ENCODE measurements at places on chromosomes 12 and 14.

DNA sequence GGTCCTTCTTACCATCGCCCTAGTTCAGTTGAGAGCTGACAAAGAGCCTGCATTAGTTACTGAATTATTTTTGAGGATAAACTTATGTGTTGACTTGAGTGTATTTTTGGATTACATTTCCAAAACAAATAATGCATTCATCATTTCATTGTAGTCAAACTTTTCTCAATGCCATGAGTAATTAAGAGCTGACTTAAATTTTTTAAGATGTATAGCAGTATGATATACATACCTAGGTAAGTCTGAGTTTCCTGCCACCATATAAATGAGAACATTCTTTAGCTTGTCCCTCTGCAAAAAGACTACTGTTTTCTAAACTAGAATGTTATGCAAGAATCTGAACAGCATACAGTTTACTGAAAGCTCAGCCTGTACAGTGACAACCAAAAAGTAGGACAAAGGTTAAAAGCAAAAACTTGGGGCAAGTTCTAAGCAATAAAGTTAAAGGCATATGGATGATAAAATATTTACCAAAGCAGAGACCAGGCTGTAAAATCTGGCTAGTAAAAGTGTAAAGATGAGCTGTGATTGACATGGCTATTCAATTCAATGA is 82.1 kb upstream of the FERMT2 start:
- DNase-seq = no peak

DNA sequence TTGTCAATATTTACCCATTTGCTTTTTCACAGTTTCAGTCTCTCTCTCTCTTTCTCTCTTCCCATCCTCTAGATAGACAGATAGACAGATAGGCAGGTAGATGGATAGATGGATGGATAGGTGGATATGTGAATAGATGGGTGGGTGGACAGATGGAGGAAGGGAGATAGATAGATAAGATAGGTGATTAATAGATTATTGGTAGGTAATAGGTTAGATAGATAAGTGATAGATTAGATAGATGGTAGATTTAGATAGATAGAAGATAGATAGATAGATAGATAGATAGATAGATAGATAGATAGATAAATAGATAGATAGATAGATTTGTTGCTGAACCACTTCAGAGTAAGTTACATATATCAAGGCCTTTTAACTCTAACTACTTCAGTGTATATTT is 148.2 kb downstream of the SLC15A4 start:
- DNase-seq = no peak

DNA sequence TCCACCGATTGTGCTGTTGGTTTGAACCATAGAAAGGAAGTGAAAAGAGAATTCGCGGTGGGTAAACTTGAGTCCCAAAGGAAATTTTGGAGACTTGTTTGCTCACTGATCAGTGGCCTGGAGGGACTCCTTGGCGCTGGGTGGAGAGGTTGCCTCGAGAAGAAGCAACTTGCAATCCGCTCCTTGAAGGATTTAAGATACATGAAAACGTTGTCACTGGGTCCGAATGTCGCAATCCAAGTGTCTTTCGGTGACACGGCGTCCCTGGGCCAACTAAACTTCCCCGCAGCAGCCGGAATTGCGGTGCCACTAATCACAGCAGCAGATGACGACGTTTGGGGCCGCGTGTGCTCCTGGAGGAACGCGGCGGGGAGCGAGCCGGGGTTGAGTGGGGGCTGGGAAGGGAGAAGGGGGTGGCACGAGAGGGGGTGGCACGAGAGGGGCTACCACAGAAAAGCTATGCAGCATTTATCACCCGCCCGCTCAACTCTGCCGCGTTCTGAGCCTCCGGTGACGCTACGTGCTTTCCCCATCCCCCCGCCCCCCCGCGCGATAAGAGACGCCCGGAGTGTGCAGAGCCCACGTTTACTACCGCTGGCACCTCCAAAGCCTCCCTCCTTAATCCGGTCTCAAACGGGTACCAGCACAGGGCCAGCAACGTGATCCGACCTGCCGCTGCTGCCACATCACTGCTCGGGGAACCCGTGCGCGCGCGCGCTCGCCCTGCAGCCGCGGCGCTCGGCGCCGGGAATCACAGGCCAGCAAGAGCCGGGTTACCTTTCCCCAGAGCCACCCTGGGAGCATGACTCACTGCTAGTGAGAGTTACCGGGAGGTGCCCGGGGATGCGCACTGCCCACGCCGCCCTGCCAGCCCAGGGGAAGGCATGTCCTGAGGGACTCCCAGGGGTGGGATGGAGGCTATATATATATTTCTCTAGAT is 833 bp upstream of the BHLHE41 start:
- DNase-seq = peak; percentile 62

GRCh38 chr12:121038861-121039668 is at the start of gene OASL:
OASL (minus strand) TSS chr12:121039246; CDS start chr12:121038971, 275 bp downstream.
- DNase-seq = no peak

DNA sequence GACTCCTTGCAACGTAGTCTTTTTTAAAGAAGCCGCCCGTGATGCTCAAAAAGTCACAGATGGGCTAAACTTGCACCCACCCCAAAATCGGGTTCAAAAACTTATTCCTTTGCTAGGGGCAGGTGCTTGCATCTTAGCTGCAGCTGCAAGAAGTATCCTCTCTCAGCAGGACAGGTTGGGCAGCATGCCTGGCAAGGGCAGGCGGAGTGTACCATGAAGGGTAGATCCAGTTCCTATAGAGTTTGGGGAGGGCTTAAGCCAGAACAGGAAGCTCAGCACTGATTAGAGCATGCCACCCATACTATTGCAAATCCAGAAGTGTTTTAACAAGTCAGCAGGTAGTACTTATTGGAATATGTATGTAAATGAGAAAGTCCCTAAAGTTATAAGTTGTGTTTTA is 48.7 kb downstream of the CPM start:
- no peak for DNase-seq

- DNase-seq = peak; percentile 67
Measured at GRCh38 chr12:71626768-71627167, 36.9 kb downstream of the ZFC3H1 start.

DNA sequence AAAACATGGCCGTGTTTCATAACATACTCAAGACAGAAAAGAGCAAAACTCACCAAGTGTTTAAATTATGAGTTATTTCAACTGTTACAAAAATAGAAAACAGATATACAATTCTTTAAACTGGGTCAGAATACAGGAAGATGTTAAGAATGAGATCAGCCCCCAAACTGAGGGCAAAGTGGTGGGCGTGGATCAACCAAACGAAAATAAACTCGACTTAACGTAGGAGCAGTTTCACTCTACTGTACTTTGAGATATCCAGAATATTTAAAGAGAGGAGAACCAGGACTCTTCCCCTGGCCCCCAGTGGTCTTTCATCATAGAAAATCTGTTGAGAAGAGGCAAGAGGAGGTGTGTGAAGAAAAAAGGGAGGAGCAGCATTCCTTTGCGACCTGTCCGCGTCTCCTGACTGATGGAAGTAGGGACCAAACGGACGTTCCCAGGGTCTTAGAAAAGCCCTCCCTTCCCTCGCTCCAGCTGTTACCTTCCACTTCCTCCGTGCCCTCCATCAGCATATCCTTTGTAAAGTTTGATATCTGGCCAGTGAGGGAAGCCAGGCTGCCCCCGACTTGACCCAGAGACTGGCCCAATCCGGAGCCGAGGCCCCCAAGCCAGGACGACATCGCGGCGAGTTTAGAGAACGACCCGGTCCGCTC is 668 bp downstream of the TRIP11 start:
- DNase-seq = no peak

DNA sequence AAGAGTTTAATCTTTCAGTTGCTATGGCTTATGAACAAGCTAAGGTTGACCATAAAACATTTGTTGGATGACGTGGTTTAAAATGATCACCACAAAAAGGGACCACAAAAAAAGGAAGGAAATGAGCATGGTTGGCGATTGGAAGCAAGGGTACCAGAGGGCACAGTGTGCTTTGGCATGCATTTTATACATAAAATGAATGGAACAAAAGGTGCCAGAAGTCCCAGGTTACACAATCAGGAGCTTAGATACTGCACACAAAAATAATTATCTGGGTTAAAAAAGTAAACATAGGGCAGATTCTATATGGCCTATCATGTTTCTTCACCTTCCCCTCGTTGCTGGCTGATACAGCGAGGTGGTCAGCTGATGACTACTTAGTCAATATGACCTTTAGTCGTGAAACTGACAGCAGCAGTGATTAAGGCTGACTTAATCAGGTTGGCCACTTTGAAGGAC is 50.7 kb downstream of the ZC3H14 start:
- DNase-seq = no peak

- no peak for DNase-seq
Measured at GRCh38 chr14:103740991-103741689, 25.5 kb downstream of the ZFYVE21 start.

DNA sequence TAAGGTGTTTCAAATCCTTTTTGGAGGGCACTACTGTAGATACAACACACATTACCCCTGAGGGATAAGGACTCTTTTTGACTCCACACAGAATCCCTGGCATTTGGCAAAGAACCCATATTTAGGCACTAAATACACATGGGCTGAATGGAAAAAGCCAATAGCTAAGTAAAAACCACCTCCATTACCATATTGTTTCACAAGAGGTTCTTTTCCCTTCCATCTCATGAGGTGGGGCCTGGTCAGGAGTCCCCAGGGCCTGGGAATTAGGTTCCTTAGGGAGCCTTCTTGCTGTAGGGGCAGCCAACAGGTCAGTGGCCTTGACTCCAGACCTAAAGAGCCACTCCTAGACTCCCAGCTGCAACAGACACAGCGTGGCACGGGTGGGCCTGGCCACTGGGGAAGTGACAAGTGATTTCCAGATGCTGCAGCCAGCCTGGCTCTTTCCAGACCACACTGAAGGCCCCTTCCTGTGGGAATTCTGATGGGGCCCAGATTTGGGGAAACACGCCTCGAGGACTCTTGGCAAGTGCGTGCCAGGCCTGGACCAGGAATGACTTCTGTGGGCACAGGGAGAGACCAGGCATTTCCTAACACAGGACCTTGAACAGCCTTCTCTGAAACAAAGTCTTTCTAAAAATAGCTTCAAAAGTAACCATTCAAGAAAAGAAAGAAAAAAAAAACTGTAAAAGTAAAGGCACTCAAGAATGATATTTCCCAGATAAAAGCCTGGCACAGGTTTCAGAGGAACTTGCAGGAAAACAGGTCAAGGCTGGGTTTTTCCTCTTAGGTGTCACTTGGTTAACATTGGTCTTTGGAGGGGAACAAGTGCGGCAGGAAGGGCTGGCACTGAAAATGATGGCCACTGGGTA is 18.1 kb downstream of the SSH1 start:
- no peak for DNase-seq

- no peak for DNase-seq
Measured at GRCh38 chr12:123441523-123442164, 5.2 kb upstream of the RILPL2 start.

- no peak for DNase-seq
Measured at GRCh38 chr12:38142974-38143373, 173.6 kb upstream of the ALG10B start.

DNA sequence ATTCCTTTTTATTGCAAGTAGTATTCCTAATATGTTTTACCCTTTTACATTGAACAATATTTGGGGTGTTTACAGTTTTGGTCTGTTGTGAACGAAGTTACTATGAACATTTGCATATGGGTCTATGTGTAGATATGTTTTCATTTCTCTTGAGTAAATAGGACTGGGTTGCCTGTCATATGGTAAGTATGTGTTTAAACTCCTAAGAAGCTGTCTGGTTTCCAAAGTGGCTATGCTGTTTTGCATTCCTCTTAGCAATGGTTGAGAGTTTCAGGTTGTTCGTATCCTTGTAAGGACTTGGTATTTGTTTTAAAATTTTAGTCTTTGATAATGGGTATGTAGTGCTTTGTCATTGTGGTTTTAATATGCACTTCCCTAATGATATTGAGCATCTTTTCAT is 6.3 kb downstream of the METAP2 start:
- DNase-seq = no peak

- no peak for DNase-seq
Measured at GRCh38 chr14:82411298-82411697, 877.6 kb upstream of the SEL1L start.

DNA sequence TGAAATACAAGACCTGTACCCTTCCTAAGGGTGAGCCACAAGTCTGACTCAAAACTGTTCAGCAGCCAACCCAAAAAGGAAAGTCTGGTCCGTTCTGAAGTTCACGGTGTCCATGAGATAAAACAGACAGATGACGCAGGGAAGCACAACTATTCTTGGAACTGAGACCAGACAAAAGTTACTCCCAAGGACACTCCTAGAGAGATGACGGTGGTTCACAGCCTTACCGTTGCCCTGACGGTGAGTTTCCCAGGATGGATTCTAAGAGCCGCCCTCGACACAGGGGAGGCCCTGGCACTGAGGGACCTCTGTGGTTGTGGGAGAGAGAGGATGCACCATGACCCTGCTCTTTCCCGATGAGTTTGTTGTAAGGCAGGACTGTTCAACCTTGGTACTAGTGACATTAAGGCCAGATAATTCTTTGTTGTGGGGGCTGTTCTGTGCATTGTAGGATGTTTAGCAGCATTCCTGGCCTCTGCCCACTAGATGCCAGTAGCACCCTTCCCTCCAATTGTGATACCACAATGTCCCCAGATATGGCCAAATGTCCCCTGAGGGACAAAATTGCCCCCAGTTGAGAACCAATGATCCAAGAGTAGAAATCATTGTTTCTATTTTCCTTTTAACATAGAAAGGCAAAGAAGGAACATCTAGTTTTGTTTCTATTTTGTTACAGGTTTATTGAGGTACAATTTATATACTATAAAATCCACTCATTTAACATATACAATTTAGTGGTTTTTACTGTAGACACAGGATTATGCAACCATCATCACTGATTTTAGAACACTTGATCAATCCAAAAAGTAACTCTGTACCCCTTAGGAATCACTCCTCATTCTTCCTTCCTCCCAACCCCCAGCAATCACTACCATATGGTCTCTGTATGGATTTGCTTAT is 23.0 kb downstream of the OR10P1 start:
- DNase-seq = peak; percentile 12

- DNase-seq = no peak
Measured at GRCh38 chr12:53207042-53207441, at the start of gene ITGB7. ITGB7 (minus strand) TSS chr12:53207251; CDS start chr12:53200443, 6,808 bp downstream.

DNA sequence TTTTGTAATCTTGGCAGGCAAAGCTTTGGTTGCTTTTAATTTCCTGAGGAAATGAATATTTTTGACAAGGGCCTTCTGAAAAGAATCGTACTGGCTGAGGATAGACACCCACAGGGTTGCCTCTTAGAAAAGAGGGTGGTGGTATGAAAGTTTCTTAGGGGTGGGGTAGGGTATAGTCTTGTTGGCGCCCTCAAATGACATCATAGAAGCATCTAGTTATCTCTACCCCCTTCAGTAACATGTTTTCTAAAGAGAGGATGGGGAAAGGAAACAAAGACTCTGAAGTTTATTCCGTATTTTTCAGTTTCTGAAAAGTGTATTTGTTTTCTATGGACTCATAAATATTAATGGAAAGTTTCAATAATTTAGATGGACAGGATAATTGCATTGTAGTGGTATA is 13.7 kb downstream of the PRKCH start:
- DNase-seq = no peak

- DNase-seq = no peak
Measured at GRCh38 chr14:105925615-105926372, 399.4 kb downstream of the TMEM121 start.
